ENCODE measurements at places on chromosomes 6 and 20.

- no peak for DNase-seq
These were observed 834.0 kb downstream of the MAFB start for GRCh38 chr20:39855056-39855455.

- DNase-seq, result no peak
These were observed 363.8 kb downstream of the PRKN start for GRCh38 chr6:162363757-162364156.

- no peak for DNase-seq
These were observed 69.7 kb upstream of the NHSL1 start for GRCh38 chr6:138568997-138569396.

- DNase-seq, result no peak
These were observed 3.7 kb downstream of the TREML2 start for GRCh38 chr6:41197234-41197633.

- DNase-seq, result no peak
These were observed 41.2 kb upstream of the NHSL1 start for GRCh38 chr6:138540468-138540867.

DNA sequence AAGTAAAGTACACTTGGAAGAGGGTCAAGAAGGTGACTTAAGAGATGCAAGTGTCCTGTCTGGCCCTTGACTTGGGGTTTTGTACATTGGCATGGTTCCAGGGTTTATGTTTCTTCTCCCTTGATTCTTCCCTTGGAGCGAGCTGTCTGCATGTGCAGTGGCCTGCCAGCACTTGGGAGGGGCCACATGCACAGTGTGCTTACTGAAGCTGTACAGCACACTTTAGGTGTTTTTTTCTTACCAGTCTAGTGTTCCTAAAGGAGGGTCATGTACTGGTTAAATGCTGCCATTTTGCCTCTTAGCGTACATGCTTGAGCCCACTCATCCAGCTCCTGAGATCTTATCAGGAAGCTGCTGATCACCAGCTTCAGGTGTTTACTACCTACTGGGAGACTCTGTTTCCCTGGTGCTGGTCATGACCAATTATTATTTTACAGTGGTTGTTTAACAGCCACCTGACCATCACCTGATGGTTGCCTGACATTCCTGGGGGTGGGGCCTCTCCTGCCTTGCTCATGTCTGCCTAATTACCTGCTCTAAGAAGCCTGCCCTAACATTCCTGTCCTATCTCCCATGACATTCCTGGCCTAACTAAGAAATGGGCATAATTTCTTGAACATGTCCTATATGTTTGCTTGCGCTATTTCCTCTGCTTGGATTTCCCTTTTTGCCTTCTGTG lies 182.9 kb downstream of the MCHR2 start:
- DNase-seq, result no peak

GRCh38 chr6:17081273-17081672 lies 20.6 kb upstream of the STMND1 start:
- no peak for DNase-seq

DNA sequence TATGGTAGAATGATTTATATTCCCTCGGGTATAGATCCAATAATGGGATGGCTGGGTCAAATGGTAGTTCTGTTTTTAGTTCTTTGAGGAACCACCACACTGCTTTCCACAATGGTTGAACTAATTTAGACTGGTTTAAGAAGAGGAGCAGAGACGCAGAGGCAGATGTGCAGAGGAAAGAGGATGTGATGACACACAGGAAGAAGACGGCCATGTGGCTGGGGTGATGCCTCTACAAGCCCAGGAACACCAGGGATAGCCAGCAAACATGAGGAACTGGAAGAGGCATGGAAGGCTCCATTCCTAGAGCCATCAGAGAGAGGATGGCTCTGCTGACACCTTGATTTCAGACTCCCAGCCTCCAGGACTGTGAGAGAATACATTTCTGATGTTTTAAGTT lies 218.3 kb upstream of the DTNBP1 start:
- no peak for DNase-seq

DNA sequence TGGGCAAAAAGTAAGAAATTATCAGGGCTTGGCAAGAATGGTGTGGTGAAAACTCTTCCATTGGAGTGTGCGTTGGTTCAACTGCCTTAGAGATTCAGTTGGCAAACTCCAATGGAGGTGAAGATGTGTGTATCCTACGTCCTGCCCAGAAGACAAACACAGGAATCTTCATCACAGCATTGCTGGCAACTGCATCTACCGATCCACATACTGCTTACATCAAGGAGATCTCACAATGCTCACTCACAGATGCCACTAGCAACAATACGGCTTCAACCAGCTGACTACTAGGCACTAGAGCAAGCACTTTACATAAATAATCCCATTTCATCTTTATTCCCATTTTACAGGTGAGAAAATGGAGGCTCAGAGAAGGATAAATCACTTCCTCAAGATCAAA lies 10.0 kb upstream of the SPO11 start:
- DNase-seq, result no peak

- no peak for DNase-seq
These were observed 13.0 kb downstream of the TBC1D32 start for GRCh38 chr6:121321282-121321681.

DNA sequence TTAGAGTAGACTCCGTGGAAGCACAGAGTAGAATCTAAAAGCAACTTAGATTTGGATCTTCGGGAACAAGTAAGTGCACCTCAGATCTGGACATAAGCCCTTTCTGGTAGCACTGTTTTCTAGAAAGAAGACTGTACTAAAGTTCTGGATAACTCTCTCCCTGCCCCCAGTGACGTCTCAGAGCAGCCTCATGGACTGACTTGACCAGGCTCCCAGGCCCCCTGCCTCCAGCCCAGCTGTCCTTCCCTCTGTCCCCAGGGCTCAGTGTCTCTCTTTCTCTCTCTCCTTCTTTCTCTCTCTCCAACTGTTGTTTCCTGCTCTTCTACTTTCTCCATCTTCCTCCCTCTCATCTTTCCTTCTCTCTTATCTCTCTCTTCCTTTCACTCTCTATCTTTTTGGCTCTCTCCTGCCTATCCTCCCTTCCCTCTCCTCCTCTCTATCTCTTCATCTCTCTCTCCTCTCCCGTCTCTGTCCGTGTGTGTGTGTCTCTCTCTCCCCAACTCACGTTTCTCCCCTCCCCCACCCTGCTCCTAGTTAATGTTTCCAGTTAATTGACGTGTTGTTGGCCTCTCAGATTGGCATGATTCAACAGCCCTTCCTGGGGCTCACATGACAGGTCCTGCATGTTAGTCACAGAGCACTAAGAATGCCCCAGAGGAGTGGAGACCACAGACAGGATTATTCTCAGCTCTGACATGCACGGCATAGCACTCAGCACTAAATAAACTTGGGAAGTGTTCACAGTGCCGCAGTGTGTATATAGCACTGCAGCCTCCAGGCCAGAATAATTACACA lies 180.4 kb upstream of the FOXQ1 start:
- no peak for DNase-seq

GRCh38 chr6:111982681-111983080 lies 71.2 kb upstream of the CCN6 start:
- DNase-seq, result no peak

DNA sequence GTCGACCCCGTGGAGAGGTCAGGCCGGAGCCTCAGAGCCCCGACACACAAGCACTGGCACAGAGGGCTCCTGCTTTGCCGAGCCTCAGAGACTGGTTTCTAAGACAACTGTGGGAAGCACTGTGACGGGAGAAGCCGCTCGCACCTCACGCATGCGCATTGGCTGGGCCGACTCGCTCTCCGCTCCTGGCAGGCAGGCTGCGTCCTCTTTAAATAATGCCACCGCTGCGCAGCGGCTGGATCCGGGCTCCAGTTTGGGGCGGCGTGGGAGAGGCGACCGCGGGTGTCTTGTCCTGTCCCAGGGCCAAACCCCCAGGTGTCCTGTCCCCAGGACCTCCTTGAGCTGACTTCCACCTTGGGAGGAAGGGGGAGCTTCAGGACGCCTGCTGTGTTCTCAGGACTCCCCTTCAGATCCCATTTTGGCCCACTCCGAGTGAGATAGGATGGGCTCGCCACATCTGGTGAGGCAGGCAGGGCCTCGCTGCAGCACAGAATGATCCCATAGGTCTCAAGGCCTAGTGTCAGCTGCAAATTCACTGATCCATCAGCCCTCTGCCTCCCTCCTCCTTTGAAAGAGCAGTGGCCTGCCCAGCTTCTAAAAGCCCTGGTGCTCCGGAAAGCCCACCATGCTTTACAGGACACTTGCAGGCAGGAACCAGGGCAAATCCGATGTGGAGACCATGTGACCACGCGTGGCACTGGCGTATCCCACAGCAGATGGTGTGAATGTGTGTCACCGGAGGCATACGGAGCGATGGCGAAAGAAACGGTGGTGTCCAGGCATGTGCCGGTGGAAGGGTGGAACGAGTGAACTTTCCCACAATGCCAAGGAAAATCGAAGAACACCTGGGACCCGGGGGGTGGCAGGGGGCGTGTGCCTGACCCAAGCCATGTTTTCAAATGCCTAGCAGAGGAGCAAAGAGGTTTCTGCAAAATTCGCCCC lies 169.3 kb upstream of the ZNF337 start:
- DNase-seq, result peak; percentile 63

DNA sequence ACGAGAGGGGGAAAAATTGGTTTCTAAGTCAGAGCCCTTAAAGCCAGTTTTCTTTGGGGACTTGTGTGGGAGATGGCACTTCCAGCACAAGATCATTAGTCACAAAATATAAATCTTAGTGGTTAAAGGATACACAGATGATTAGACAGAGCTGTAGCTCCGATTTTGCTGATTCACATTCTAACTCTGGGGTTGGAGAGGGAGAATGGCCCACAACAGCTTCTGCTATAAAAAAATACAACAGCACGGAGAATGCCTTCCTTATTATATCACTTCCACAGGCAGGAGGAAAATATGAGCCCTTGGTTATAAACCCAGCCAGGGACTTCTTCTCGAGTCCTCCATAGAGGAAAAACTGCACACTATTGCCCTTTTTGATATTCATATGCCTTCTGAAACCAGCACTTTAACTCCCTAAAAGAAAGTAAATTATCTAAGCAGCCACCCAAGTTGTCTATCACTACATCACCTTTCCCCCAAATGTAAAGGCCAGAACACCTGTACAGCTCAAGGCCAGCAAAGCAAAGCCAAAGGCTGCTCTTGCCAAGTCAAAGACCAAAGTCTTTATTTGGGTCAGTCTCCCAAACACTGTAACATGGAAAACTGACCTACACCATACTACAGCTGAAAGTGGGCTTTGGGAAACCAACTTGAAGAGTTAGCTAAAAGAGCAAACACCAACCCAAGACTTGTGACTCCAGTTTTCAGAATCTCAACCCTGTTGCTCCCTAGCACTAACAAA lies 10.4 kb downstream of the MRPL14 start:
- DNase-seq, result no peak

DNA sequence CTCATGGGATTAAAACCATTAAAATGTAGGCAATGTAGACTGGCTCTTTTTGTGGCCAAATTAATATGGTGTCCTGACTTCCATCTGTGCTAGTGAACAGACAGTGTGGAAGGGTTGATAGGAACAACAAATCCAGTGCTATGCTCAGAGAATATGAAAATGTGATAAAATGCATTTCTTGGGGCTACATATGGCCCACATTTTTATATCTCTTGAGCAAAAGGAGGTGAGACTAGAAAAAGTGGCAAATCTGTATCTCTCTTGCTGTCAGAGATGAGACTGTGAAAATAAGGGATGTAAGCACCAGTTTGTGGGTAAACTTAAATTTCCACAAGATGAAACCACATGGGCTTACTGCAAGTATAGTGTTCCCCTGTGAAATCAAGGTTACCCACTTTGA lies 162.1 kb downstream of the PHF3 start:
- no peak for DNase-seq

DNA sequence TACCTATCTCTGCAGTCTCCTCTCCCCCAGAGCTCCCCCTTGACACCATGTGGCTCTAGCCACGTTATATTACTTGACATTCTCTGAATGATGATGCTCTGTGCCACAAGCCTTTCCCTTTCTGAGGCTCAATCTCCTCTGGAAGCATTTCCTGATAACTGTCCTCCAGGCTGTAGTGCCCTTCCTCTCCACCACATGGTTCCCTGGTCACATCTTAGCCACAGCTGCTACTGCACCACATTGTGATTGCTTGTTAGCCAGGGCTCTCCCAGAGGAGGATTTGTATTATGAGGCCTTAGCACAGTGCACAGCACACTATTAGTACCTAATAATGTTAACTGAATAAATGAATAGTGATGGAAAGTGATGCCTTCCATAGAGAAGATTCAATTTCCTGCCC lies 63.9 kb upstream of the RCAN2 start:
- no peak for DNase-seq

GRCh38 chr6:89966913-89967312 lies 72.6 kb downstream of the GJA10 start:
- no peak for DNase-seq

GRCh38 chr20:59149678-59150504 lies 13.7 kb upstream of the ZNF831 start:
- DNase-seq, result peak; percentile 59

GRCh38 chr20:35560105-35560511 lies 18.2 kb downstream of the ERGIC3 start:
- DNase-seq, result no peak

DNA sequence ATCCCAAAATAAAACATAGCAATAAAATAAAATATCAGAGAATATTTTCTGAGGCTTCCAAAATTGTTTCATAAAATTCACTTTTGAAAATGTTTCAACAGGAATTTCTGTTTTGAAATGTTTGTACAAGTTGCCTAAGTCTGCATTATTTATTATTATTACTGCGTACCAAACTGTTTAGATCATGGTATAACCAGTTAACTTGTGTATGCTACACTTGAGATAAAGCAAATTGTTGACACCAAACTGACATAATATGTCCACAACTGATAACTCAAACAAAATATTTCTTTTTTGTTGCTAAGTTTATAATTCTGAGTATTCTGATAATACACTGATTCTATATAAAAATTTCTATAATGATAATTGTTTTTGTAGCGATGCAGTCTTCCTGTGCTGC lies 531.8 kb upstream of the EYS start:
- no peak for DNase-seq

DNA sequence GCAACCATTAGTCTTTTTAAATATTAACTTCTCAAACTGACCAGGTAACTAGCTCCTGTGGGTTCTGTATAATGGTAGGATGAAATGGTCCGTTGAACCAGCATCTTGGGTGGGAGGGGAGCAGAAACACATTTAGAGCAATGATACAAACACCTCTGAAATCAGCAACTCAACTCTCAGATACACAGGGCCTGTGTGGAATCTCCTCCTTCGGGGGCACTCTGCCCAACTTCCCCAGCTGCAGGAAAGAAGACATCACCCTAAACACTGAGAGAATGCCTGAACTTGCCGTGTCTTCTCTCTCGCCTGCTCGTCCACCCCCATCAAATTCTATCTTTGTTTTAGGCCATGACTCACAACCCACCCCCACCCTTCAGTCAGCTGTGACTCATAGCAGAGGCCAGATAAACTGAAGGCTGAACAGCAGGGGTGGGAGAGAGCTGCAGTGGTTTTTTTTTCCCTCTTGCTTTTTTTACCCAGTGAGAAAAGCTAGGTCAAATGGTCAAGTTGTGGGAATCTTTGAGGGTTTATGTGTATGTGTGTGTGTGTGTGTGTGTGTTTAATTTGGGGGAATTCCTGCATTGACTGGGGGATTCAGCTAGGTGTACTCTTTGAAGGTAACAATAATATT lies 593.4 kb upstream of the JAG1 start:
- DNase-seq, result no peak

GRCh38 chr6:77644102-77644705 lies 8.6 kb upstream of the MEI4 start:
- DNase-seq, result no peak

- DNase-seq, result no peak
These were observed 6.3 kb upstream of the HINT3 start for GRCh38 chr6:125950293-125950692.

Measured in stimulated activated CD8-positive, alpha-beta memory T cell treated with anti-CD3 and anti-CD28 coated beads, Interleukin-15, amount 100 ng/mL, for 48 hours (primary cell).